NCI-H1694 treated with DMSO at 0.1 percent for 48 hours (cell line): ENCODE measurements at places on chromosomes 7 and 10.
A peak's percentile ranks its signal among the peaks of the same experiment; 100 is the strongest.

DNA sequence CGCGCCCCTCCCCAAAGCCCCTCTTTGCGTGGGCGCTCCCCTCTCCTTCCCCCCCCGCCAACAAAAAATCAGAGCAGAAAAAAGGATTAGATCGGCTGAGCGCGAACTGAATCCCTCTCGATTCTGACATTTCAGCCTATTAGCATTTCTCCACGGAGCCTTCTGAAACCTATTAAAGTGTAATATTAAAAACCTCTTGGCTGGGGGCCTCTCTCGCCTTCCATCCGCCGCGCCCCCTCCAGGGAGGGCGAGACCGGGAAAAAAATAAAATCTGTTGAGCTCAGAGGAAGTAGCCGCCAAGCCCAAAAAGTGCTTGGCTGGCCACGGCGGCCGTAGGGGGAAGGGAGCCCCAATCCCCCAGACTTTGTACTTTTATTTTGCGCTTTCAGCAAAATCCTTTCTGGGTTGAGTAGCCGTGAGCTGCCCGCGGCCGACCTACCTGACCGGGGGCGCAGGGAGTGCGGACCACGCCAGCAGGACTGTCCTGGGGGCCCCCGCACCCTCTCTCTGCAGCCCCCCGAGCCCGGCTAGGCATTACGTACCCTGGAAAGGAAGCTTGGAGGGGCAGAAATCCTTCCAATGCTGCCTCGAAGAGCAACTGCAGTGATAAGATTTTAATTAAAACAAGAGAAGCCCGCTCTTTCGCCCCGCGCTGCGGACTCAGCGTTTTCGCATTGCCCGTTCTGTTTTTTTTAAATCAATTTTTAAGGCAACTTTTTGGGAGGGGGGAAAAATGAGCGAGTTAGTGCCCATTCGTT lies 1.3 kb upstream of the TNRC18 start:
- peak; percentile 53 for DNase-seq

DNA sequence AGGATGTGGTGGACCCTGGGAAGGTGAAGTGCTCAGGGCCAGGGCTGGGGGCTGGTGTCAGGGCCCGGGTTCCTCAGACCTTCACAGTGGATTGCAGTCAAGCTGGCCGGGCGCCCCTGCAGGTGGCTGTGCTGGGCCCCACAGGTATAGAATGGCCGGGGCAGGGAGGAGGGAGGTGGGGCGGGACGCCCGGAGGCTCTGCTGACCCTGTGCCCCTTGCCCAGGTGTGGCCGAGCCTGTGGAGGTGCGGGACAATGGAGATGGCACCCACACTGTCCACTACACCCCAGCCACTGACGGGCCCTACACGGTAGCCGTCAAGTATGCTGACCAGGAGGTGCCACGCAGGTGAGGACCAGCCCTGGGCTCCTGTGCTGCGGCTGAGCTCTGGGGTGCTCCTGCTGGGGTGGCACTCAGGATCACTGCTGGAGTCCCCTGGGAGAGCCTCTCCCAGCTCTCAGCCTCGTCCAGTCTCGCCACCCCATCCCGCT lies 14.9 kb upstream of the ATP6V1F start:
- DNase-seq: no peak

GRCh38 chr10:24463611-24464426 lies 254.9 kb downstream of the KIAA1217 start:
- no peak for DNase-seq

DNA sequence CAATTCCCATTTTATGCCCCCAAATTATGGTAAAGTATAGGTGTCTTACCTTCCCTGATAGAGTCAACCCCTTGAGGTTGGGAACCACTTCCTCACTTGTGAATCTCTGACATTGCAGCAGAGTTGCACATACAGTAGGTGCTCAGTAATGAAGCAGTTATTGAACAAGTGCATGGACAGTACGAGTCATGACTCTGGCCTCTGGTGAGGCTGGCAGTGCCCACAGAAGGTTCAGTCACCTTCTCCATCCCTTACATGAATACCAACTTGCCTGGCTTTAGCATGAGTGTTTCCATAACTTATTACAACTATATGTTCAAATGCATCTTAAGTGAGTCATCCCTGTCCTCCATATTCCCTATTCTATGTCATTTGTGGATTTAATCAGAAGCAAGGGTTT lies 340.0 kb downstream of the ELMO1 start:
- no peak for DNase-seq

DNA sequence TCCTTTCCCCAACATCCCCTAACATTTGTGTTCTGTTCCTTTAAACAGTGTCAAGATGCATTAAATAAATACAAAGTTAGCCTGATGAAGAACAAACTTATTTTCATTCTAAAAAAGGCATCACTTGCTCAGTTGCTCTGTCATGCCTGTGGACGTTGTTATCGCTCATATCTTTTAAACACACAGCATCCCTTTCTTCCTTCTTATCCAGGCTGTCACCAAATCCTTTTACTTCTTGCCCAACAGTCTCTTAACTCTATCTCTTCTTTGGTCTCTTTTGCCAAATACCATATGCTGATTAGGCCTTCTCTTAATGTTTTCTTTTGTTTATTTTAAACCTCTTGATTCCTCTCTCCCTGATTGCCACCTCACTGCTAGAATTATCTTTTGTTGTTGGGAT lies 43.9 kb downstream of the DKK1 start:
- no peak for DNase-seq

- DNase-seq: no peak
These were observed 4.4 kb downstream of the CDK6 start for GRCh38 chr7:92831716-92832533.

DNA sequence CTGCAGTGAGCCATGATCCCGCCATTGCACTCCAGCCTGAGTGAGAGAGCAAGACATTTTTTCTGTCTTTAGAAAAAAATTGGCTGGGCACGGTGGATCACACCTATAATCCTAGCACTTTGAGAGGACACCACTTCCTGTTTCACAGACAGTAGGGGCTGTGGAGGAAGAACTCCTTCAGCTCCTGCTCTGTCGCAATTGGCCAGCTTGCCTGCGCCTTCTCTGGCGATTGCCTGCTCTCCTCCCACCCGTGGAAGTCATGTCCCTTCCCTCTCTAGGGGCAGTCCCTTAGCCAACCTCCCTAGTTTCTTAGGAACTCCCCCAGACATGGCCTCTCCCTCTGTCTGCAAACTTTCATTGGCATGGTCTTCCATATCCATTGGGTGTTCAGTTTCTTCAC lies 8.7 kb downstream of the PDSS1 start:
- DNase-seq: no peak

DNA sequence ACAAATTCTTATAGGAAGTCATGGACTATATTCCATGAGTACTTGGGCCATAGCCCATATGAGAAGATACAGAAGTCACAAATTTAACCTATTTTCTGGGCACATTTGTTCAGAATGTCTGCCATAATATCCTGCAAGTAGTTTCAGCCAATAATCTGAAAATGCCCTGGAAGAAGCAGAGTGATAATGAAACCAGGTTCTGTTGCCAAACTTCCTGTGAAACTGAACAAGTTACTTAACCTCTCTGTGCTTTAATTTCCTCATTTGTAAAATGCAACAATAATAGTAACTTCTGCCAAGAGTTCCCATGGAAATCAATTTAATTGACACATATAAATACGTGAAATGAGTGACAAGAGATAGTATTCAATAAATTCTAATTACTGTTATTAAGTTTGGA lies 88.8 kb downstream of the SEMA3C start:
- no peak for DNase-seq

DNA sequence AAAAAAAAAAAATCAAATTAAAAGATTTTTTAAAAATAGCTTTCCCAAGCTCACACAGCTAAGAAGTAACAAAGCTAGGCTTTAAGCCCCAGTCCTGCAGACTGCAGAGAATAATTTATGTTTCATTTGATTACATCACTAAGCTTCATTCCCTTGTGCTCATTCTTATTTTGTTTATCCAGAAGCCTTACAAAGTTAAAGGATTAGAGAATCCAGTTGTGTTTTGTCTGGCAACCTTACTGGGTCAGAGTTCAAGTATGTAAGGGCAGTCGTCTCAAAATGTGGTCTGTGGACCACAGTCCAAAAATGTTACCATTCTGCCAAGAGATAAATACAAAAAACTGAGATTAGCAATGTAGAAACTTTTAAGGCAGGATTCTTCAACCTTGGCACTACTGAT lies 32.1 kb upstream of the EZH2 start:
- DNase-seq: no peak

- no peak for DNase-seq
These were observed 1192.1 kb upstream of the CELF2 start for GRCh38 chr10:9825491-9826018.

- DNase-seq: no peak
These were observed 810.7 kb downstream of the MAGI2 start for GRCh38 chr7:78642751-78643150.

GRCh38 chr10:1180071-1180730 lies 124.0 kb downstream of the WDR37 start:
- DNase-seq: no peak

- no peak for DNase-seq
These were observed 24.3 kb downstream of the SLC29A3 start for GRCh38 chr10:71343392-71343773.
